ENCODE measurements at places on chromosomes 2 and 18.

GRCh38 chr2:232876978-232877441 lies 6.9 kb downstream of the SNORC start:
- no peak for DNase-seq

GRCh38 chr2:177783835-177784744 lies 288.5 kb downstream of the PDE11A start:
- no peak for DNase-seq

- no peak for DNase-seq
Measured at GRCh38 chr2:26925100-26925791, 45.2 kb upstream of the MAPRE3 start.

DNA sequence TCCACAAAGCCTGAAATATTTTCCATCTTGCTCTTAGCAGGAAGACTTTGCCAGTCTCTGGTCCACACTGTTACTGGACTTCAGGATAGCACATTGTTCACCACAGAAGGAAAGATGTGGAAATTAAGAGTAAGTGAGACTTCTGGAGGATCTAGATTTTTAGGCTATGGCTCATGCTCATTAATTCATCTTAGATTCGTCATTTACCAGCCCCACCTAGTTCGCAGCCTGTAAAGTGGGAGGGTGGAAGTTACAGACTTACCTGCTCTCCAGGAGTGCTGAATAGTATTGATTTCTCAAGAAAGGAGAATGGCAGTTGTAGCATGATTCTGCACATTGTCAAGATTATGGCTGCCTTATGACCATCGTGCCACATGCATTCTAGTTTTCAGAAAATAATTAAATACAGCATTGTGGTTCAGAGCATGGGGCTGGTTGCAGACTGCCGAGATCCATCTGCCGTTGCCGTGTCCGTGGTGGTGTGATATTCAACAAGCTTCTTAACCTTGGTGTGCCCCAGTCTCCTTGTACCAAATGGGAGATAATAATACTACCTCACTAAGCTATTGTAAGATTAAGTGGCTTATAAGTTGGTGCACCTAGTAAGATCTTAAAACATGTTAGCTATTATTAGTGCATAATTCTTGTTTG lies 56.8 kb downstream of the RNF144A start:
- no peak for DNase-seq

DNA sequence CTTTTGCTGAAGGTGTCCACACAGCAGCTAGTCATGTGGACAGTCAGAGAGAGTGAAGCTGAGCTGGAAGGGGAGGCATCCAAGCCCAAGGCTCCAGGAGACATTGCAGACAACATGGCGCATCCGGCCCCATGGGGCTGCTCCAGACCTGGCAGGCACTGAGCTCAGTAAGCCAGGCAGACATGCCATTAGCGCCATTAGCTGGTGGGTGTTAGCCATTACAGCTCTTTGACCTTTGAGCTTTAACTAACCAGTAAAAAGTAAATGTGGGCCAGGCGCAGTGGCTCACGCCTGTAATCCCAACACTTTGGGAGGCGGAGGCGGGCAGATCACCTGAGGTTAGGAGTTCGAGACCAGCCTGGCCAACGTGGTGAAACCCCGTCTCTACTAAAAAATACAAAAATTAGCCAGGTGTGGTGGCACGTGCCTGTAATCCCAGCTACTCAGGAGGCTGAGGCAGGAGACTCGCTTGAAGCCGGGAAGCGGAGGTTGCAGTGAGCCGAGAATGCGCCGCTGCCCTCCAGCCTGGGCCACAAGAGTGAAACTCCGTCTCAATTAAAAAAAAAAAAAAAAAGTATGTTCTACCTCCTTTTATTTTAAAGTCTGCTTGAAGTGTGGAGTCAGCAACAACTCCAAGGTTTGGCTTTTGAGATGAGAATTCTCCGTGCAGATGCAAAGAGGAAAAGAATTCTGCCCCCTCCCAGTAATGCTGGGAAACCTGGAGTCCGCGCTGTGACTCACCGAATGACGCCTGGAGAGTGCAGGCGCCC lies 69.4 kb downstream of the TWSG1 start:
- DNase-seq = no peak

DNA sequence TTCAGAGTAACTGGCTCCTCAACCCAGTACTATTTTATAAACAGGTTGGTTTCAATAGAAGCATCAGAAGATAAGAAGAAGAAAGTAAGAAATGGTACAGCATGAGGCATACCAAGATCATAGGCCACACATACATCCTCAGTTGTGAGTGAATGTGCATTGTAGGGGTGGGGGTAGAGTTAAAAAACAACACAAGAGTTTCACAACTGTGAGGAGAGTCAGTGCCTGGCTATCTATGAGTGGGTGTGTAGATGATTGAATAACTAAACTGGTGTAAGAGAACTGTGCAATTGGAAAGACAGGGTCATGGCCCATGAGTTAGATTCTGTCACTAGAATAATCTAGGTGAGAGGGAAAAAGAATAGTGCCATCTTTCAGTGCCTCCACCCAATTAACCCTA lies 748.2 kb upstream of the ACVR2A start:
- no peak for DNase-seq

All from stimulated activated CD4-positive, alpha-beta T cell treated with anti-CD3 and anti-CD28 coated beads, Interleukin-1b, Interleukin-23, amount 100 ng/mL, for 4 hours (primary cell).